ENCODE measurements at places on chromosomes 5 and 9.
A peak's percentile ranks its signal among the peaks of the same experiment; 100 is the strongest.

DNA sequence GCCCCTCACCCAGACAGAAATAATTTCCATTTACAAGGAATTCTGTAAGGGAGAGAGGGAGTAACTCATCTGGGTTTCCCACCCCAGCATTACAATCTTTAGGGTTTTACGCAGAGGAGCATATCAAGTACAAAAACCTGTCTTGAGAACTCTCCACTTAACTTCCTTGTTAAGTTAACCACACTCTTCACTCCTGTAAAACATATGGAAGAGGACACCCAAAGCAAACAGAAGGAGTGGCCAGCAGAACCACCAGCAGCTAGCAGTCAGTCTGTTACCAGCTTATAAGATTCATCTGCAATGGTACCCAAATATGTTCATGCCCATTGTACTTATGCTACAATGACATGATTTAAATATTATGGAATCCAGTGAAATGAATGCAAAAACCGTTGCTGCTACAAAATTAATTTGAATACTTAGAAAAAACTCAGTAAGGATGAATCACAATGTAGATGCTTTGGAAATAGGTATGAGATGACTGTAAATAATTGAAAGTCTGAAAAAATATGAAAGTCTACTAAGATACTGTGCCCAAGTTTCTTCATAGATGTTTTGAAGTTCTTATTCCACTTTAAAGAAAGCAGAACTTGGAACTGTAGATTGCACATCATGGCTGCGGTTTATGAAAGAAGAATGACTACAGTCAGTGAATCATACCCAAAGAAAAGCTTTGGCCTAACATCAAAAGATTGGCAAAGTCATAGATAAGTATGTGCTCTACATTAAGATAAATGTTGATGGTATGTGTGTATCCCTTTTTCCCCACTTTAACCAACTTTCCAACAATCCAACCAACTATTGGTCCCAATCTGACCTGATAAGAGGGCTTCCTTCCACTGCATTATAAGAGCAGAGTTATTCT, 233.6 kb downstream of the ACTL7B start:
- DNase-seq, result no peak

DNA sequence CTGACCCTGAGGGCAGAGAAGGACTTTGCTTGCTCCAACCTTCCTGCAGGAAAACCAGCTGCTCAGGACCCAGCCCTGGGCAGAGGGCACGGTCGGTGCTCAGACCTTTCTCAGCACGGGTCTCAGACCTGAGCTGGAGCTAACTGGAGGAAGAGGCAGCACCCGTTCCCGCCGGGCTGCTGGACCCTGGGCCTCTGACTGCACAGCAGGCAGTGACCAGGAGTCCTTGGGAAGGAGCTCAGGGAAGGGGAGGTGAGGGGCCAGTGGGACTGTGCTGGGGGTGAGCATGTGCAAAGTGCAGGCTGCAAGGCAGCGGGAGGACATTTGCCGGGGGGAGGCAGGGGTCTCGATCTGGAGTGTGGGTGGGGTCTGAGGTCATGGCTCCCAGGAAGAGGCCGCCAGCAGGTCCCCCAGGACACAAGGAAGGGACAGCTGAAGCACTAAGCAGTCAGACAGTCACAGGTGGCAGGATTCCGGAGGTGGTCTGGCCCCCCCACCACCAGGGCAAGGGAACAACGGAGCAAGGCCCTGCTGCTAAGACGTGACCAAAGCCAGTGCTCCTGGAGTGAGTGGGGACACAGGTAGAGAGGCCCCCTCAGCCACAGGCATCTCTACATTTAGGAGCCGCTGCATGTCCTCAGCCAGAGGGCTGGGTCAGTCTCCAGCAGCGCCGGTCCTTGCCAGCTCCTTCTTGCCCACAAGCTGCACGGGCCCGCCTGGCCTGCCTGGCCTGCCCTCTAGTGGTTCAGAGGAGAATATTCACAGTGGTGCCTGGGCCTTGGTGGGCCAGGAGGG, 4.8 kb upstream of the DPM2 start:
- peak; percentile 49 for DNase-seq

DNA sequence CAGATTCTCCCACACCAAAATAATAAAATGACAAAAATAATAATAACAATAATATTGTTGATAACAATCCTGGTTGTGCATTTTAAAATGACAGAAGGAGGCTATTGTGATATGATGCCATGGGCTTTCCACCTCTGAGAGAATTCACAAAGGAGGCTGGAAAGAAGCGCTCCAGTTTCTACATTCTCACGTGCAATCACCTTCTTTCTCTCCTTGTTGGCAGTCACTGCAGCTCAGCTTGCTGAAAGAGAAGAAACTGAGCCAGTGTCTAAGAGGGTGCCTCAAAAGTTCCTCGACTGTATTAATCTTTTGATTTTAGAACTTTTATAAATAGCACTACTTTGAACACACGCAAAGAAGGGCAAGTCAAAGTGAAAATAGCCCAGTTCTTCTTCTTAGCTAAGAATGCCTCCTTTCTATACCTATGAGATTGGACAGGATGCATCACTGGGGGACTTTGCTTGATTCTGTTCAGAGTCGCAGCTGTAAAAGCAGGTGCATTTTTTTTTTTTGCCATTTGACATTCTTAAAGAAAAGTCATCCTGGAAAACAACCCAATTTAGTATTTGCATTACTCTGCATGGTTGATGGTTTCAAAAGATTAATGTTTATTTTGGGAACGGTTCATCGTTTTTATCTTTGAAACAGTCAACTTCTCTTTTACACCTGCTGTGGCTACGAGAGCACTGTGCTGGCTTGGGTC, 12.4 kb upstream of the SUB1 start:
- no peak for DNase-seq

DNA sequence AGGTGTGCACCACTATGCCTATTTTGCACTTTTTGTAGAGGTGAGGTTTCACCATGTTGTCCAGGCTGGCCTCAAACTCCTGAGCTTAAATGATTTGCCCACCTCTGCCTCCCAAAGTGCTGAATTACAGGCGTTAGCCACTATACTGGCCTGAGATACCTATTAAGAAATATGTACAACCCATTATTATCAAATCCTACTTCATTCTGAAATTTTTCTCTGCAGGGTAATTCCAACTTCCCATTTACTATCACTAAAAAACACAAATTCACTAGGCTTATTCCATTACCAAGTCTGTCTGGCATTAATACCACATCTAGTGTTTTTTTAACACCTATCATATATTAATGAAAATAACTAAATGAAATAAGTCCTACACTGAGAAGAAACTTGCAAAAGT, 18.2 kb downstream of the PPP2CA start:
- no peak for DNase-seq

GRCh38 chr5:93078082-93079038, 502.7 kb downstream of the NR2F1-AS1 start:
- no peak for DNase-seq

- DNase-seq, result no peak
These were observed 33.6 kb upstream of the NFIB start for GRCh38 chr9:14347406-14348122.

DNA sequence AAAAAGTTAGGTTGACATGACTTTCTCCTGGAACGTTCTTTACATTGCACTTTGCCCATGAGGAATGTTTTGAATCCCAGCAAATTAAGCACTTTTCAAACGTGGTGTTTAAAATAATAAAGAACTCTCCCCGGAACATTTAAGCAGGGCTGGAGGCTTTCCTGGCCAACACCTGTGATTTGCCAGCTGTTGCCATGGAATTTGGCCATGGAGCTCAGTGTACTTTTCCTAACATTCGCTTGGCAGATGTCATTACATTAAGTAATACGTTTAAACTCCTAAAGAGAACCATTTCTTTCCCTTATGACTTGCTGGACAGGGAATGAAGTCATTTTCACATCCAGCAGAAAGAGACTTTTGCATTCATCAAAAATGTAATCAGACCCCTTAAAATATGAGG, 146.1 kb downstream of the GAS1 start:
- DNase-seq, result no peak

GRCh38 chr5:60340326-60340725, 359.6 kb downstream of the DEPDC1B start:
- DNase-seq, result no peak

- no peak for DNase-seq
These were observed 24.8 kb upstream of the ANKRD33B start for GRCh38 chr5:10538789-10539686.

GRCh38 chr9:111038331-111039230, at the start of gene LPAR1:
Gene LPAR1 (minus strand): TSS chr9:111038470. CDS start chr9:110972117, 66,353 bp downstream.
- DNase-seq, result no peak

DNA sequence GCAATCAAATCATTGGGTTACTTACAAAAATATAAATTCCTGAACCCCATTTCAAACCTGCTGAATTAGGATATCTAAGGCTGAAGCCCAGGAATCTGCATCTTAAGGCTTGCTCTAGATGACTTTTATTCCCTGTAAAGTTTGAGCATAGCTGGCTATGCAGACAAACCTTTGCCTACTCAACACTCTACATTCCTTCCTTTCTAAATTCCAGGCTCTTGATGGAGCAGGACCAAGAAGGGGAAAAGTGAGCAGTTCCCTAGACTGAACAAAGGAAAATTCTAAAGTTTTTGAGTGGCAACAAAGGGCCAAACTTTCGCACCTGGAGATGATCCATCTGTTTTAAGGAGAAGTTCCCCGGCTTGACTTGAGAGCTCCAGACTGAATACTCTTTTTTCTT, 9.8 kb upstream of the ADRA1B start:
- no peak for DNase-seq

- DNase-seq, result no peak
These were observed 41.8 kb downstream of the DPYSL3 start for GRCh38 chr5:147467973-147468508.

DNA sequence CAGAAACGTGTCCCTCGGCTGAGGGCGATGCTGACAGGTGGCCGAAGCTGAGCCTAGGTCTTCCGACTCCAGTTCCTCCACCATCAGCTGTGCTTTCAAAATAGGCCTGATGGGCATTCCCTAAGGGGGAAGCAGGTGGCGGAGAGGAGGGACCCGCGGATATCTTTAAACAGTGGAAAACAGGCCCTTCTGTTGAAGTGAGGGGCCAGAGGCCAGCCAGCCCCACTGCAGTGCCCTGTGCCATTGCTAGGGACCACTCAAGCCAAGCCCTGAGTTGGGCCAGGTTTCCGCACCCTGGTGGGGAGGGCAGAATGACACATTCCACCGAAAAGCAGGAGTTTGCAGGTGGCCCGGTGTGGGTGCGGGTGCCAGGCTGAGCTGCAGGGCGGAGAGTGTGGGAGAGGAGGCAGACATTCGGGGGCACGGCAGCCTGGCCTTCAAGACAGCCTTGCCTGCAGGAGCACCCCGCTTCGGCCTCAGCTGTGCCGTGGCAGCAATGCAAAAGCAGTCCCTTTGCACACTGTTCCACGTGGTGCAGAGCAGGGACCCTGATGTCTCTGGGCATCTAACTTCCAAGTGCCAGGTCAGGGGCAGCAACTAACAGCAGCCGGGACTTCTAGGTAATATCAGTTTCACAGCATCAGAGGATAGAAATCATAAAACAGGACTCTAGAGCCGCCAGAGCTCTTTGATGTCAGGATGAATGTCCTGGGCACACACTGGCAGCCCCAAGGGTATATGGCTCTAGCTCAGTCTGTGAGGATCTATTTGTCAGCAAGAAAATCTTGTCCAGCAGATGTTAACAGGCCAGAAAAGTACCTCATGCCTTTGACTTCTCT, 17.2 kb downstream of the HNRNPH1 start:
- DNase-seq, result no peak

GRCh38 chr9:107375651-107376369, 92.7 kb downstream of the RAD23B start:
- DNase-seq, result no peak

DNA sequence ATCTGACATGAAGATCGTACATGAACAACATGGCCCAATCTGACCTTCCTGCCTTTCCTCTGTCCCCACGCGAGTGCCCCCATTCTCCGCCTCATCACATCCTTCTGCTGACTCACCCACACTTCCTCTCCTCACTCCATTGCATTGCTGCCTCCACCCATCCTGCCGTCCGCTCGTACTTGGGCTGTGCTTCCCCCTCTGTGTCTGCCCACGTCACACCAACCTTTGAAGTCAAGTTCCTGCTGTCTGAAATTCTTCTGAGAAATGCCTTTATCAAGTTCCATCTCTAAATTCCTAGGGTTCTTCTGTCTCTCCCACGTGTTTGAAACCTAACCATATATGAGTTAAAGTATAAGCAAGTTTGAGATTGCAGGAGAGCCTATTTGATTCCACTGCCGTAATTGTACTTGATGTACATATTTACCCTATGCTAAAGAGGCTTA, 18.0 kb upstream of the STARD4 start:
- peak; percentile 66 for DNase-seq

DNA sequence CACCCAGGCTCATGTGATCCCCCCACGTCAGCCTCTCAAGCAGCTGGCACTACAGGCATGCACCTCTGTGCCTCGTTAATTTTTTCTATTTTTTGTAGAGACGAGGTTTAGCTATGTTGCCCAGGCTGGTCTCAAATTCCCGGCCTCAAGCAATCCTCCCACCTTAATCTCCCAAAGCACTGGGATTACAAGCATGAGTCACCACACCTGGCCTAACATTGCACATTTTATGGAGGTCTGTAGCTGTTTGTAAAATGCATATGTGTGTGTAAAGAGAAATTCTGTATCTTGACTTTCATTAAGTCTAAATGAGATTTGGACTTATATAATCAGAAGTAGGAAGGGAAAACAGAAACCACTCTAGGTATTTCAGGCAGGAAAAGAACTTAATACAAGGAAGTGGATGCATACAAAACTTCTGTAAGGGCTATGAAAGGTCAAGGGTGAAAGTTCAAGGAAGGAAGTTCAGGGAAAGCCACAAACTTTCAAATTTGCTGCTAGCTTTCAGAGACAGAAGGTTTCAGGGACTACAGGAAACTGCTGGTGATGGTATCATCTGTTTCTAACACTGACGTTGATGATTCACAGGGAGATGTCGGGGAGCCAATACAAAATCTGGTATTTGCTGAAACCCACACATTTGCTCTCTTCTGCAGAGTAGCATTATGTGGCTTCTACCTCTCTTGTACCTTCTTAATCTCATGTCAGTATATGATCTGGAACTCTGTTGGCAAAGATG, 209.4 kb downstream of the PIK3R1 start:
- no peak for DNase-seq

GRCh38 chr9:69945671-69946141, 97.9 kb upstream of the MAMDC2 start:
- no peak for DNase-seq

DNA sequence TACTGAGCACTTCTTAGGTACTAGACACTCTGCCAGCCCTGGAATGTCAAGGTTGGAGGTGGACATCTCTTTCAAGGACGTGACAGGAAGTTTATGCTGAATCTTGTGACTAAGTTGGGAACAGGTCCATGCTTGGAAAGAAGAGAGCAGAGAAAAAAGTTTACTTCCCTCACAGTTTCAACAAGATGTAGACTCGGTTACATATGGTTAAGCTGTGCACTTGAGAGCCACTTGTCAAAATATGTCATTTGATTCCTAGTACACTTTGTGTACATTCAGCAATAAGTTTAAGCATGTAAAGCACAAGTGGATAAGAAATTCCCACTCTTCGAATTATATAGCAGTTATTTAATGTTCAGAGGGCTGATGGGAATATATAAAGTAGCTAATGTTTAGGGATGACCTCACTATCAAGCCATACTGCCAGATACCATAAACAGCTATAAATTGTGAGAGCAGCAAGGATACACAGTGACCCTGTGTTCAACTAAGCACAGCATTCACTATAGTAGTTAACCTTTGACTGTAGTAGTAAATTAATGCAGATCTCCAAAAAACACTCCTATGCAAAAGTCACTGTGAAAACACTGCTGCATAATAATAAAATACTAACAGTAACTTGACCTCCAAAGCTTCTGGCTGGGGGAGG, 1944.6 kb upstream of the WWC1 start:
- no peak for DNase-seq

- no peak for DNase-seq
These were observed 50.9 kb downstream of the KCNIP1 start for GRCh38 chr5:170554521-170555267.

- no peak for DNase-seq
These were observed 77.7 kb upstream of the GNA14 start for GRCh38 chr9:77725820-77726219.

Measured in stimulated activated CD4-positive, alpha-beta T cell treated with anti-CD3 and anti-CD28 coated beads, Interleukin-4, amount 100 ng/mL, for 1 hour (primary cell).